GF-D8 (cell line): ENCODE measurements at places on chromosomes 13 and 19.
A peak's percentile ranks its signal among the peaks of the same experiment; 100 is the strongest.

DNA sequence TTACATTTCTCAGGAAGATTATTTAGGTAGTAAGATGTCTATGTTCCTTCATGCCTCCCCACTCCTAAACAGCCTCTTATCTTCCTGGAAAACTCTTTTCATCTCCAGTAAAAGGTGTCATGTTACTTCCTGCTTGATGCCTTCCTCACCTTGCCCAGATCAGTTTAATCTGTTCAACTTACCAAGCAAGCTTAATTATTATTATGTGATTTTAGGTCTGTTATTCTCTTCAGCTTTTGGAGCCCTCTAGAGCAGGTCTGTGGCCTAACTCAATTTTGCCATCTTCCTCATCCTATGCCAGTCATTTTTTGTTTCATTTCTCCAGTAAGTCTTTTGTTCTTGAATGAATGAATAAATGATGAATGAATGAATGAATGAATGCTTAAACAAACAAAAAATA, 528.4 kb downstream of the DCT start:
- DNase-seq: no peak

DNA sequence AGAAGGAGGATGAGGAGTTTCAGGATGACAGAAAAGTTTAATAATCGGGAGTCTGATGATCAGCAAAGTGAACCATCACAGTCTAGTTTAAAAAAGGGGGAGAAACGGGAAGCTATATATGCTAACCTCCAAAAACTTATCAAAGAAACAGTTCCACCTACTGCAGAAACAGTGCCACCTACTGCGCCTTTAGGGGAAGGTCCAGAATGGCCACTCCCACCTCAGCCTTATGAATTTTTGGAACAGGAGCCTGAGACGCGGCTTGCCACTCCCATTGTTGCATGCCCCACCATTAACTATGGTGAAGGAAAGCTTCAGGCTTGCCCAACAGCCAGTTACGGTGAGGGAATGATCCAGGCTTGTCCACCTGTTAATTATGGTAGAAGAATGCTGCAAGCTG, 929.0 kb downstream of the SLITRK6 start:
- DNase-seq: no peak

- no peak for DNase-seq
These were observed 19.6 kb downstream of the AP2A1 start for GRCh38 chr19:49786376-49786820.

GRCh38 chr13:42394711-42395085, 122.7 kb downstream of the AKAP11 start:
- no peak for DNase-seq

DNA sequence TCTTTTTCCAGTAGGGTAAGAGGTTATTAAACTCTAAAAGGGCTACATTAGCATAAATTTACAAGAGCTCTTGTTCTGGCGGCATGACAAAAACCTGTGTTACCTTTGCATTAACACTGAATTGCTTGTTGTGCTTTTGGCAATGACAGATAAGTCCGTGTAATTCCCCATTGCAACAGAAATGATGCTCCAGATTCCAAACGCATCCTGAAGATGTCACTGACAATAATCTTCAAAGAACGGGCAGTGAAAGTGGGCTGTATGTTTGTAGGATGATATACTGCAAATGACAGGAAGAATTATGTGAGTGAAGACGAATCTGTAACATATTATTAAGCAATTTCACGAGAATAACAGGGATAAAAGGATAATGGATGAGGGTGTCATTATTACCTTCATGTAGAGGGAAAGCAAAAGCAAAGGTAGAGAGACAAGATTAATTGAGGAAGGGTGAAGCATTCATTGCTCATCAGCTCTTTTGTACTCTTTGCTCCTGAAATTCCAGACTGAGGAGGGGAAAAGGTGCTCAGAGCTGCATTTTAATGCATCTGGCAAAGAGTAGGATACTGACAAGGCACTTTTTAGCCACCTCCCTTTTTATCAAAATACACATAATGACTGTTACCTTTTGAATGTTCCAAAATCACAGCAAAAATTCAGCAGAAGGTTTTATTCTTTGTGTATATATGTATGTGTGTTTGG, 38.5 kb upstream of the MAB21L1 start:
- no peak for DNase-seq

DNA sequence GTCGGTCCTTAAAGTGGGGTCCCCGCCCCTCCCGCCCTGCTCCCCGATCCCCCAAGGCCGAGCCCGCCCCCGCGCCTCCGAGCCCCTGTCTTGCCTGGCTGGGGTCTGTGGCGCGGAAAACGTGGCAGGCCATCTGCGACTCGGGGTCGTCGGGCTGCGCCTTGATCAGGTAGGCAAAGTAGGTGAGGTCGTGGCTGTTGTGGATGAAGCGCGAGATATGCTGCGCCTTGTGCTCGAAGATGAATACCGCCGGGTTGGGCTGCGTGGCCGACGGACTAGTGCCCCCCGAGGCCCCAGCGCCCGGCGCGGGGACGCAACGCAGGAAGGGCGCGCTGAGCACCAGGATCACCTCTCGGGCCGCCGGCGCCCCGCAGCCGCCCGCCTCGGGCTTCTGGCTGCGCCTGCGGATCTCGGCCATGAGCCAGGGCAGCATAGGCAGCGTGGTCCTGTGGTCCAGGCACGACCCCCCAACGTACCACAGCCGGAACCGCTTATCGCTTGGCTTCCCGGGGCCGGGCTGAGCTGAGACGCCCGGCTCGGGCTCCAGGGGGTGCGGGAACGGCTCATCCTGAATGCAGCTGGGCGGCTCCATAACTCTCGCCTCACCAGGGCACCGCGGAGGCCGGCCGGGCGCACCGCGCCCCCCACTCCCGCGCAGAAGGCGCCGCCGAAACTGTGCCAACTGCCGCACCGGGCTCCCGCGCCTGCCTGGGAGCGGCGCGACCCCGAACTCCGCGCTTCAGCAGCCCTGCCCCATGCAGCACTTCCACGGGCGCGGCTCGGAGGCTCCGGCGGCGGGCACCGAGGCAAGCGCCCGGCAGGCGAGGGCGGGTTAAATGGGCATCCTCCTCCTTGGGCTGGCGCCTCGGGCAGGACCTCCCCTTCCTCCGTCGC, 546 bp downstream of the TBC1D4 start:
- DNase-seq: peak; percentile 58

GRCh38 chr19:16041299-16041990, 34.9 kb upstream of the TPM4 start:
- no peak for DNase-seq

- no peak for DNase-seq
These were observed 31.3 kb upstream of the RGCC start for GRCh38 chr13:41426047-41426446.

DNA sequence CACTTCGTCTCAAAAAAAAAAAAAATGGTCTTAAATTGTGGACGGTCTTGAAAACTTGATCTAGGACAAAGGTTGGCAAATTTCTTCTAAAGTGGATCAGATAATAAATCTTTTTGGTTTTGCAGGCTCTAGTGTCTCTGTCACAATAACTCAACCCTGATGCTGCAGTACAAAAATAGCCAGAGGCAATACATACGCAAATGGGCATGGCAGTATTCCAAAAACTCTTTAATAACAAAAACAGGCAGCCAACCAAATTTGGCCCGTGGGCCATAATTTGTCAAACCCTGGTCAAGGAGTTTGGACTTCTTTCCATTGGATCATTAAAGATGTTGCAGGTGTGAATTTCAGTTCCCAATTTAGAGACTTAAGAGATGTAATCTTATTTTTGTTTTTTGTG, 93.5 kb upstream of the MRI1 start:
- DNase-seq: no peak

GRCh38 chr19:56272161-56272798, at the start of gene EDDM13:
EDDM13 (plus strand) TSS chr19:56272748; CDS start chr19:56272835, 87 bp downstream.
- no peak for DNase-seq

DNA sequence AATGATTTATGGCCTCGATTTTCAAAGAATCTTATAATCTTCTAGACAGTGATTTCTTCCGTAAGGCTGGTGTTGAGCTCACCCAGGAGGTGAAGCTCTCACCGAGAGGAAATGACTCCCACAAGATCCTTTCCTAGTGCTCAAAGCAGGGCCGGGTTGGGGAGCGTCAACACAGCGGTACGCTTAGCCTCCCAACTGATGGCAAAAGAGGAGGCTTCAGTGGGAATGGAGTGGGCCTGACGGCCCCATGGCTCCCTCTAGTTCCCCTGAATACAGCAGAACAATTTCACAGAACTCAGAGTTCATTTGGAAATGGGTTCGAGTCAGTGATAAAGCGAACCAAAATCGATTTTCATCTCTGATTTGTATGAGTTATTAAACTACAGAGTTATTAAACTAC, 449.5 kb downstream of the KLF12 start:
- no peak for DNase-seq

GRCh38 chr13:51764184-51765141, 39.5 kb downstream of the DHRS12 start:
- no peak for DNase-seq

DNA sequence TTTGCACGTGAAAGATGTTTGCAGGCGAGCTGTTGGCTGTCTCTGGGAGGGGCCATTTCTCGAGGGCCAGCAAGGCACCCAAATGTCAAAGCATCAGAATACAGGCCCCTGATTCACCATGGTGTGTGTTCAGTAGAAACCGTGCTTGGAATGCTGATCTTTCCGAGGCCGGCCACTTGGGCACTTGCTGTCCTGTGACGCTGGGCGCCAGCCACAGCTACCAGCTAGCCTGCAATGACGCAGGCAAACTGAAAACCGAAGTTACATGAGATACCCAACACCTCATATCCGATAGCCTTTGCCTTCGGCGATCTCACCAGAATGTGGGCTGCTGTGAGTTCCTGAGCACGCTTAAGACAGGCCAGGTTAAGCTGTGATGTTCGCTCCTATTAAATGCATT, 12.0 kb downstream of the THOP1 start:
- DNase-seq: no peak

DNA sequence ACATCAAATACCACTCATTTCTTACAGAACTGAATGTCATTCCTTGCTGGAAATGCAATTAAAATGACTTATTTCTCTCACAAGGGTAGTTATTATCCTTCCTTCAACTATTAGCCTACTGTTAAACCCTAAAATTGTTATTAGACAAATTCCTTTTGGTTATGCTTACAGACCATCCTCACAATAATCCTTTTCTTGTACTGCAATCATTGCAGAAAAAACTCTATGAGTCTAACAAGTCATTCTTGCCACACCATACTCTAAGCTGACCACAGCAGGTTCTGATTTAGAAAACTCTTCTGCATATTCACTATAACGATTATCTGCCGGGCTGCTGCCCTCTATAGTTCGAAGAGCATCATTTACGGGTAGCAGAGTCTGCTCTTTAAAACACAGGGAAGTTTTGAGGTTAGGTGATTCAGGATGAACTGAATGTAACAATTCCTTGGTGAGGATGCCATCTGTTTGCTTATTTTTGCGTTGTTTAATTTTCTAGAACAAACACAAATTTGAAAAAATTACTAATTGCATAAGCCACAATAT, 38.2 kb downstream of the MTMR6 start:
- DNase-seq: no peak
